CD4-positive, alpha-beta memory T cell (primary cell): ENCODE measurements at places on chromosomes 5 and 9. TPM values are rescaled to one million over a fixed set of nuclear protein-coding genes. Genes with fewer than 3 reads are reported as not detected.
A peak's percentile ranks its signal among the peaks of the same experiment; 100 is the strongest.

Gene SPAG8
- total RNA-seq, result 5.6 TPM

DNA sequence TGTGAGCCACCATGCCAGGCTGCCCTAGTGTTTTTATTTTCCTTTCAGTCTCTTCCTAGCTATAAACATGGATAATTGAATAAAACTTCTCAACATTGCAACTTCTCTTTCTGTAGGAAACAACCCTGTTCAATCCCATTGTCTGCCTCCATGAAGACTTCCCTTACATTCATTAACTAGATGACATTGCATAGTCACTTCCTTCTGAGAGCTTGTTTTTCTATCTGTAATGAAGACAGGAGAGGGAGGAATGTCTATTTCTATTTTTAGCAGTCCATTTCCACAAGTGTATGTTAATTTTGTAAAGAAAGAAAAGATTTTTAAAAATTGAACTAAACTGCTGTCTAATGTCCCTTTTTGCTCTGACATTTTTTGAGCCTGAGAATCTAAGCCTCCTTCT, 55.6 kb upstream of the MELK start:
- H3K27me3 ChIP-seq, result no peaks in the 10 kb centered on the region
- no peak overlapping the region for H3K27ac ChIP-seq
- DNase-seq, result no peak
- no peaks in the 10 kb centered on the region for H3K4me1 ChIP-seq
- H3K4me3 ChIP-seq, result no peak overlapping the region

- H3K27ac ChIP-seq, result peak overlapping the region; percentile 71
- no peaks in the 10 kb centered on the region for H3K36me3 ChIP-seq
- peaks cover 89% of the 10 kb centered on the region for H3K4me1 ChIP-seq
- DNase-seq, result peak; percentile 84
- H3K27me3 ChIP-seq, result no peaks in the 10 kb centered on the region
- no peak overlapping the region for H3K4me3 ChIP-seq
These were observed 81.1 kb upstream of the TNFAIP8 start for GRCh38 chr5:119274767-119275130.

Gene DAP
- 39.5 TPM for total RNA-seq

DNA sequence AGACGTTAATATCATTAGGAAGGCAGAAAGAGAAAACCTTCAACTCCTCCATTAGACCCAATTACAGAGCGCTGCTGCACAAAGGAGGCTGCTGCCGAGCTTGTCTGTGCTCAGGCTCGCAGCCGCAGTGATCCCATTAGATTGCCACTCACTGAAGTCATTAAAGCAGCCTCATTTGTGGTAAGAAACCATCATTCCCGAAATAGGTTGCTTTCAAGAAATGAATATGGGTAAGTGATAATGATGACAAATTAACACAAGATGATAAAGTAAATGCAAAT, 137.2 kb downstream of the CAVIN4 start:
- H3K27me3 ChIP-seq, result no peaks in the 10 kb centered on the region
- H3K36me3 ChIP-seq, result no peaks in the 10 kb centered on the region
- no peak for DNase-seq
- H3K4me3 ChIP-seq, result no peak overlapping the region
- H3K27ac ChIP-seq, result no peak overlapping the region

GRCh38 chr5:106415541-106415940, 1255.2 kb downstream of the EFNA5 start:
- H3K4me3 ChIP-seq, result no peak overlapping the region
- H3K27me3 ChIP-seq, result no peaks in the 10 kb centered on the region
- H3K36me3 ChIP-seq, result no peaks in the 10 kb centered on the region
- no peak for DNase-seq

DNA sequence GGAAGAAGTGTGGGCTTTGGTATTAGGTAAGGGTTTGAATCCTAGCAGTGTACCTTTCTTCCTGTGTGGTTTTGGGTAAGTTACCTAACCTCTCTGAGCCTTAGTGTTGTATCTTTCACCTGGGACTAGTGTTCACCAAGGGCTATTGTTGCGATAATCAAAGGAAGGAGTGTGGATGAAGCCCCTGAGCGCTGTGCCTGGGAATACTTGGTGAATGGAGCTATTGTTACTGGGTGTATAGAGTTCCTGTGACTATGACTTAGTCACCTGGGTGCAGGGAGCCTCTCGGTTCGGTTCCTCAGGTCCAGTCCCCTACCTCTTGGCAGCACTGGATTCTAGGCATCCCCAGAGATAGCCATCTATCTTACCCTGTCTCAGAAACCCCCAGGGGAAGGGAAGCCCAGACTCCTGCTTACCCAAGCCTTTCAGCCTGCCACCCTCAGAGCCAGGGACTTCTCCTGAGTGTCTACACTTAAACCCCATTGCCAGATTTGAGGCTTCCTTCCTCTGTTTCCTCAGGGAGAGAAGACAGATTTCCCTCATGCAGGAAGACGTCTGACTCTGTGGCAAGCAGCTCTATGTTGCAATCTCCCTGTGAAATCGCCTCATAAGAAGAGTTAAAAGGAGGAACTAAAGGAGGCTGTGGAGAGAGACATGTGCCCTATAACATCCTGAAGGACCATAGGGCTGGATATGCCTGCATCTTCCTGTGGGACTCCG, 181.0 kb upstream of the PITX1 start:
- H3K27ac ChIP-seq, result no peak overlapping the region
- DNase-seq, result no peak
- H3K4me1 ChIP-seq, result no peaks in the 10 kb centered on the region
- H3K27me3 ChIP-seq, result no peaks in the 10 kb centered on the region

GRCh38 chr9:38066914-38067858, 1.8 kb downstream of the SHB start:
- peaks cover 6% of the 10 kb centered on the region for H3K27me3 ChIP-seq
- no peak overlapping the region for H3K27ac ChIP-seq
- peak overlapping the region; percentile 29 for H3K4me3 ChIP-seq
- no peak for DNase-seq
- no peaks in the 10 kb centered on the region for H3K36me3 ChIP-seq

GRCh38 chr5:13354611-13355010, 589.9 kb downstream of the DNAH5 start:
- no peak overlapping the region for H3K4me3 ChIP-seq
- no peak overlapping the region for H3K27ac ChIP-seq
- no peaks in the 10 kb centered on the region for H3K36me3 ChIP-seq
- no peak for DNase-seq
- H3K4me1 ChIP-seq, result no peaks in the 10 kb centered on the region

DNA sequence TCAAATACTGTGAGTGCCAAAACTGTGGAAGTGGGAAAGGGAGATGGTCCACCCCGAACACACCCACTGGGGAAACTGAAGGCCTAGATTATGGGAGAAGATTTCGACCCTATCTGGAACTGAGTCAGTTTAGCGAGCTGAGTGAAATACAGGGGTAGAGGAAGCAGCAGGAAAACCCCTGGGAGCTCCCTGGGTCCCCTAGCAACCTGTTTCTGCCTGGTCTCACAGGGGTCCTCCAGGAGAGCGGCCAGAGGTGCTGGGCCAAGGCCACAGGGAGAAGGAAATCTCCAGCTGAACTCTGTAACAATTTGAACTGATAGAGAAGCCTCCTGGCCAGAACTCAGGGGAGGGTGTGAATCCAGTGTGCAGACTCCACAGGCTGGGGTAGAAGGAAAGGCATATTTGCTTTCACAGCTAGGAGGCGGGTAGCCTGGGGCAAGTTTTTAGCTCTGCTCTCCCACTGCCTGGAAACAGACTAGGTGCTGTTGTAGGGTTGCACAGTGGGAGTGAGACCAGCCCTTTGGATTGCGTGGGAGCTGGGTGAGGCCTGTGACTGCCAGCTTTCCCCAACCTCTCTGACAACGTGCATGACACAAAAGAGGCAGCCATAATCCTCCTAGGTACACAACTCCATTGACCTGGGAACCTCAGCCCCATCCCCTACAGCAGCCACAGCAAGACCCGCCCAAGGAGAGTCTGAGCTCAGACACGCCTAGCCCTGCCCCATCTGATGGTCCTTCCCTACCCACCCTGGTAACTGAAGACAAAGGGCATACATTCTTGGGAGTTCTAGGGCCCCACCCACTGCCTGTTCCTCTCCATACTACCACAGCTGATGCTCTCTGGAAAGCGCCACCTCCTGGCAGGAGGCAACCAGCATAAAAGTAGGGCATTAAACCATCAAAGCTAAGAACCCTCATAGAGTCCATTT, 78.8 kb upstream of the GPBP1 start:
- no peaks in the 10 kb centered on the region for H3K27me3 ChIP-seq
- no peak overlapping the region for H3K27ac ChIP-seq
- no peak for DNase-seq

DNA sequence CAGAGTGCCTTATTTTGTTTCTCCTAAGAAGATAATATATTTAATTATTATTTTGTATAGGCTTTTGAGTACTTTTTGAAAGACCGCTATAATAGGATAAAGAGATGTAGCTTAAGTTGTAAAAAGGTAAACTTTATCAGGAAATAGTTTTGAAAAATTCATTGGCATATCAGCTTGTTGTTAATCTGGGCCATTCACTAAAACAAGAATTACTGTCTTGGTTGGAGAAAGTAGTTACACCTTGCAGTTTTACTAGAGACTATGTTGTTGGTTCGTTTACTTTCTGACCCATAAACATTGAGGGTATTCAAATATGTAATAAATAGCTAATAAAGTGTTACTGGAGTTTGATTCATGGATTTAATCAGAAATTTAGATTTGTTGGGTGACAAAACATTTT, 33.7 kb downstream of the TNPO1 start:
- H3K27me3 ChIP-seq, result no peaks in the 10 kb centered on the region
- H3K4me1 ChIP-seq, result peaks cover 66% of the 10 kb centered on the region
- no peak overlapping the region for H3K4me3 ChIP-seq
- H3K27ac ChIP-seq, result no peak overlapping the region

GRCh38 chr5:52339285-52339684, 448.4 kb upstream of the ITGA1 start:
- no peaks in the 10 kb centered on the region for H3K36me3 ChIP-seq
- H3K4me1 ChIP-seq, result no peaks in the 10 kb centered on the region
- DNase-seq, result no peak

DNA sequence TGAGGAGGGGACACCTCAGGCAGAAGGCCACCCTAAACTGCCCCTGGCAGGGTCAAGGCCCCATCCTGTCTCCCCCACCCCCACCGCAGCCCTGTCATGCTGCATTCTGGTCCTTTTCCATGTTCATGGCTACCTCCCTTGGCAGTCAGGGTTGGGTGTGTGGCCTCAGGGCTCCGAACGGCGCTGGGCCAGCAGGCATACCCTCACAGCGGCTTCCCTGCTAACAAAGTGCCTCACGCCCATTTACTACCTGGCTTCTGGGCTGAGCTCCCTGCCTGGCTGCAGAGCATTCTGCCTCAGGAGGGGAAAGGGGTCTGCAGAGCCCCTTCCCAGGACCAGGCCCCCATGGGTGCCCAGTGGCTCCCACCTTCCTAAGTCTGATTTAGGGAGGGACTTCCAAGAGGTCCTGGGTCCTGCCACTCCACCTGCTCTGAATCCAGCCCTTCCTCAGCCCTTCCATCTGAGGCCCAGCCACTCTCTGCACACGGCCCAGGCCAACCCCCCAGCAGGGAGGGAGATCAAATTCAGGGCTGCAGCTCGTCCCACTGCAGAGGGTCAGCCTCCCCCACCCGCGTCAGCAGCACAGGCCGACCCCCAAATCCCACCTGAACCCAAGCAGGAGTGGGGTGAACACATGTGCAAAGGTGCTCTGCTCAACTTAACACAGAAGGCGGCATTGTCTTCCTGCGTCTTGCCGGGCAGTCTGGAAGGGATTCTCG, 115.9 kb upstream of the PHYKPL start:
- no peak overlapping the region for H3K4me3 ChIP-seq
- H3K36me3 ChIP-seq, result no peaks in the 10 kb centered on the region
- H3K27me3 ChIP-seq, result no peaks in the 10 kb centered on the region
- no peaks in the 10 kb centered on the region for H3K4me1 ChIP-seq

DNA sequence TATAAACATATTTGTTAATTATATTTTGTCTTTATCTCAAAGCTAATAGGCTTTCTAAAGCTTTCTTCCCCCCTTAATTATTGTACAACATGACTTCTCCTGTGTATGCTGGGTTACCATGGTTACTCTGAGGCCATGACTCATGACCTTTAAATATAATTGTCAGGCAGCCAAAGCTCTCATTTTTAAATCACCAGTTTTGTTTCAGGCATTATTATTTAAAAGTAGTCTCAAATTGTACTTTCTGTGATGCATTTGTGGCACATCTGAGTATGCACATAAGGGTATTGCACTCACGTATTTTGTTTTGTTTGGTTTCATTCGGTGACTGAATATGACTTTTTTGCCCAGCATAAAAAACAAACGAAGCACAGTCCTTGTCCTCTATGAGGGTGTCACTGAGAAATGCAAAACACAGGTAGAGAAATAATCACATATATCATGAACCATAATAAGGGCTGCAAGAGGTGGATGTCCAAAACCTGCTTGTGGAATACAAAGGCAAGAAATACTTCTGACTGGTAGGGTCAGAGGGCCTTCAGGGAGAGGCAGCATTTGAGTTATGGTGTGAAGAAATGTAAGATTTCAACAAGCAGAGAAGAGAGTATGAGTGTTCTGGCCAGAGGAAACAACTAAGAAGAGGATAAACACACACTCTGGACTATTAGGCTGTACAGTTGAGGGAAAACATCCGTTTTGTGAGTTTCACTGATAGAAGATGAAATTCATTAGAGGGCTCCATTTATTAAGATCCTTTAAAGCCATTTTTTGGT, 2.1 kb downstream of the CCDC192 start:
- no peaks in the 10 kb centered on the region for H3K27me3 ChIP-seq
- no peaks in the 10 kb centered on the region for H3K4me1 ChIP-seq
- no peaks in the 10 kb centered on the region for H3K36me3 ChIP-seq
- H3K4me3 ChIP-seq, result no peak overlapping the region
- H3K27ac ChIP-seq, result no peak overlapping the region

GRCh38 chr5:109756543-109757185, 66.9 kb downstream of the MAN2A1 start:
- no peak overlapping the region for H3K27ac ChIP-seq
- no peak overlapping the region for H3K4me3 ChIP-seq
- DNase-seq, result no peak
- H3K4me1 ChIP-seq, result peaks cover 10% of the 10 kb centered on the region
- H3K36me3 ChIP-seq, result peaks cover 5% of the 10 kb centered on the region
- no peaks in the 10 kb centered on the region for H3K27me3 ChIP-seq

Gene SPATA31E1
- total RNA-seq, result not detected

DNA sequence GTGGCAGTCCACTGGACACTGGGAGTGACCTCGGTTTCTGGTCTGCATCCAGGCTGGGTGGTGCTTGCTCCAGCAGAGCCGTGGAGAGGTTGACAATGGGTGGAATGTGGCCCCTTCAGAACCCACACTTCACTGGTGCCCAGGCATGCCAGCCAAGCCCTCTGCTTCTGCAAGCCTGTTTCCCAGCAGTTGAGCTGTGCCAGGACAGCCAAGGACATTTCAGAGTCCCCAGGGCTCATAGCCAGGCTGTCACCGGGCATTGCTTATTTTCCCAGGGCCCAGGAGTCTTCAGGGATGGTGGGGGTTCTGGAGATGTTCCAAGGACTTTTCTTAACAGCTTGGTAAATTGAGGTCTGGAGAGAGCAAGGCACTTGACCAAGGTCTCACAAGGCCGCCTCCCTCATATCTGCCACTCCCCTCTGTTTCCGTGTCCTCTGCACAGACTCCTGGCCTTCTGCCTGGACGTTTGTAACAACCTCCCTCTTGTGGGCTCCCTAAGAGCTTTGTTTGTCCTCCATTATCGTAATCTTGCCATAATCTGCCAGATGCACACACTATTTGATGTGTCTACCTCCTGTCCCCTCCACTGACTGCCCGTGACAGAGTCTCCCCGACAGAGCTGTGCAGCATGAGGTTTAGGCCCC, 3.8 kb upstream of the NDST1 start:
- no peak for DNase-seq
- H3K27me3 ChIP-seq, result no peaks in the 10 kb centered on the region
- H3K36me3 ChIP-seq, result no peaks in the 10 kb centered on the region
- H3K4me1 ChIP-seq, result no peaks in the 10 kb centered on the region
- no peak overlapping the region for H3K4me3 ChIP-seq
- no peak overlapping the region for H3K27ac ChIP-seq

Gene CYLC2
- not detected for total RNA-seq
